D721Med (cell line): ENCODE measurements at places on chromosomes 2 and 18.
A peak's percentile ranks its signal among the peaks of the same experiment; 100 is the strongest.

DNA sequence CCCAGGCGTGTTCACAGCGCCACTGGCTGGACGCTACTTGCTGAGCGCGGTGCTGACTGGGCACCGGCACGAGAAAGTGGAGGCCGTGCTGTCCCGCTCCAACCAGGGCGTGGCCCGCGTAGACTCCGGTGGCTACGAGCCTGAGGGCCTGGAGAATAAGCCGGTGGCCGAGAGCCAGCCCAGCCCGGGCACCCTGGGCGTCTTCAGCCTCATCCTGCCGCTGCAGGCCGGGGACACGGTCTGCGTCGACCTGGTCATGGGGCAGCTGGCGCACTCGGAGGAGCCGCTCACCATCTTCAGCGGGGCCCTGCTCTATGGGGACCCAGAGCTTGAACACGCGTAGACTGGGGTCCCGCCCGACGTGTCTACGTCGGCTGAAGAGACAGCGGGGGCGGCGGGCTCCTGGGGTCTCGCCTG, 891 bp upstream of the KHK start:
- peak; percentile 69 for DNase-seq

- DNase-seq, result no peak
Observed at GRCh38 chr2:43488737-43489136, 107.1 kb downstream of the THADA start.

GRCh38 chr2:10381997-10382353, 66.2 kb downstream of the ODC1 start:
- DNase-seq, result no peak

- no peak for DNase-seq
Observed at GRCh38 chr2:8203364-8203763, 478.5 kb upstream of the ID2 start.

DNA sequence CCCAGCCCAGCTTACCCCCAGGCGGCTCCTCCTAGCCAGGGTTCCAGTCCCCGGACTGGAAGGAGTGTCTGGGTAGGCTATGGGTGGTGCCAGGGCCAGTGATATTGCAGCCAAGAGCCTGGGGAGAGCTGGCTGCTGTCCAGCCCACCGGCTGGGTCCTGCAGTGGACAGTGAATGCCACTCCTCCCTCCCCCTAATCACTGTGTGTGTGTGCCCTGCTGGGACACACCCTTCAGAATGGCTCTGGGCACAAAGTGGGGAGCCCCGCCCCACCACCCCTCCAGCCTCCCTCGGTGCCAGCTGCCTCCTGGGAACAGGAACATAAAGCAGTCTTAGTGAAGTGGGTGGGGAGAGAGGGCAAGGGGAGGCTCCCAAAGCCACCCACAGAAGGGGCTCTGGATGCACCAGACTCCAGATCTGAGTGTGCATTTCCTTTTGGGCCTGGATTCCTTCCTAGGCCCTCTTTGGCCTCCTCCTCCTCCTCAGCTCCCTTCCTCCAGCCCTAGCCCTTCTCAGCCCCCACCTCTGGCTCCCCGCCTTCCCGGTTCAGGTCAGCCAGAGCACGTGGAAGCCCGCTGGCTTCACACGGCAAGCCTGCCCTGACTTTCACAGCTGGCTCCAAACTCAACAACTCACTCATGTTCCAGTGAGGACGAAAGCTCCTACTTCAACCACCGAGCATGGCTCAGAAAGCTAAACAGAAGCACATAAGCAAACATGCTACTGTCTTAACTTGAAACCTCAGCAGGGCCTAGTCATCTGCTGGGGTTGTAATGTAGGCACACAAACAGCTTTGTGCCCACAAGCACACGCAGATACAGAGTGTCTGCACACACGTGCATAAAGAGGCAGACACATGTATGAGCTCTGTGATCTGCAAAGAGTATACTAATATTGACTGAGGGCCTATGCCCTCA, 209.2 kb upstream of the SMAD2 start:
- no peak for DNase-seq

DNA sequence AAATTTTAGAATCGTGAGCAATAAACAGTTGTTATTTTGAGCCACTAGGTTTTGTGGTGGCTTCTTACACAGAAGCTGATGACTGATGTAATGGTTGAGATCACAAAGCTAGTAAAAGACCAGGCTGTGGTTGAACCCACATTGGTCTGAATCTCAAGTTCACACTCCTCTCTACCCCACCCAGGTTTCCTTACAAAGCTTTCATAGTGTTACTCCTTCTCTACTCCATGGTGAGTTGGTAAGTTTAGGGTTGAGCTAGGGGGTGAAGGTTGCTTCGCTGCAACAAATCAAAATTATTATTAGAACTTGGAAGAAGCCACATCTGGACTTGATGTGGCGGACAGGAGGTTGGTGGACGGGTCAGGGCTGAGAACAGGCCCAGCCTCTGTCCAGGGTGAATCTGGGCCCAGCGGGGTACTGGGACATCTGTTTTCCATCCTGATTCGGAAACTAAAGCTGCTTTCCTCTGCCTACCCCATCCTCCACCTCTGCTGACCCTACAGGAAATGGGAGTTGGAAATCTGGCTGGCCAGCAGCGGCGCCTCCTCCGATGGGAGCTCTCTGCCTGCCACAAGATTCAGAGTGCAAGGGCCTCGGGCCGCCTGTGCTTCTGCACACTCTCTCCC, 86.3 kb downstream of the ZFP36L2 start:
- DNase-seq, result no peak

DNA sequence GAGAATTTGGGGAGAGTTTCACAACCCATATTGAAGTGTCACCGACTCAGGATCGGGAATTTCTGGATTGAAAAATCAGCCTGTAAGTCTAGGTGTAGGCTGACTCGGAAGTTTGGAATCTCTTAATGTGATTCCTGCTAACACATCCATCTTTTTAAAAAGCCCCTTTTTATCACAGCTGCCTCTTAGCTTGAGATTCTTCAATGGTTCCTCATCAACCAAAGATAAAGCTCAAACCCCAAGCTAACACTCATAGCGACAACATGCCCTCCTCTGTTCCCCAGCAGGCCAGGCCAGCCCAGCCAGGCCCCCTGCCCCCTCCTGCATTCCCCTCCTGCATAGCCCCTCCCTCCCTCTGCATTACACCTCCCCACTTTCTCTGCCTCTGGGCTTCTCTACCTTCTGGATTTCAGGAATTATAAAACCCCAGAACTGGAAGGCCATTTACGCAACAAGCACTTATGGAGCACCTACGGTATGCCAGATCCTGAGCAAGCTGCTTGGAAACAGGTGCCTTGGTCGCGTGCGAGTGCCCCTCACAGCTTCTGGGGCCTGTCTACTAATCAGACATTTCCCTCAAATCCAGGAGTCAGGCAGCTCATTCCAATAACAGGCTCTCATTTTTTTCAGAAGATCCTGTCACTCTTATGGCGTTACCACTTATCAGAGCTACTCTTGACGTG, 63.4 kb downstream of the EMX1 start:
- DNase-seq, result no peak

GRCh38 chr2:883803-884748, 66.6 kb upstream of the SNTG2 start:
- no peak for DNase-seq

GRCh38 chr2:100394111-100394641, 23.3 kb downstream of the CHST10 start:
- DNase-seq, result no peak

- no peak for DNase-seq
Observed at GRCh38 chr2:144229296-144229695, 290.6 kb downstream of the ZEB2 start.

DNA sequence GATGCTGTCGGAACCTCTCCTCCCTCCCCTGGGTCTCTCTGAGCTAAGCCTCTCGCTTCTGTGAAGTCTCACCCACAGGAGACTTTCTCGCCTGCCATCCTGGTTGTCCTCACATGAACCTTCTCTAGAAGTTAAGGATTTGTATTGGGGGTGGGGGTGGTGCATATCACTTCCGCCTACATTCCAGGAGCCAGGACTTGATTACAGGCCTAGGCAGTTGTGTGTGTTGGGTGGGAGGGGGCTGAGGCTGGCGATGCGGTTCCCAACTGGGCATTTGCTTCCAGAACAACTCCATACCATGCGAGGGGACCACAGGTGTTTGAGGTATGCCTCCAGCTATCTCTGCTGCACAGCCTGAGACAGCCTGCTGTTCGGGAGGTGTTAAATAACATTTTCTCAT, 56.8 kb upstream of the MGAT4A start:
- no peak for DNase-seq

DNA sequence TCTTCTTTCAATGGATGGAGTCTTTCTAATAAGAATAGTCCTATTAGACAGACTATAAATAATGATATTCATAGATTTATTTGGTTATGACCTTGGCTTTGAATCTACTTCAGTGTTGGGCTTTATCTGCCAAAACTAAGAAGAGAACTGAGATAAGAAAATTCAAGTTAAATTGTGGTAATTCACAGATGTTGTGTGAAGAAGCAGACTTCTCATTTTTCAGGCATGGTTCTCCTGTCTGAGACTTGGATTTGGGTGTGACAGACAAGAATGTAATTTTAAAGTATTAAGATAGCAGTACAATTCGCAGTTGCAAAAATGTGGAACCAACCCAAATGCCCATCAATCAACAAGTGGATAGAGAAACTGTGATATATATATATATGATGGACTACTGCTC, 124.7 kb downstream of the QPCT start:
- no peak for DNase-seq

GRCh38 chr18:49322765-49323490, 137.5 kb downstream of the DYM start:
- DNase-seq, result no peak

GRCh38 chr2:137348301-137348700, 583.0 kb downstream of the THSD7B start:
- DNase-seq, result no peak

- no peak for DNase-seq
Observed at GRCh38 chr2:219417374-219417773, 803 bp upstream of the DES start.

DNA sequence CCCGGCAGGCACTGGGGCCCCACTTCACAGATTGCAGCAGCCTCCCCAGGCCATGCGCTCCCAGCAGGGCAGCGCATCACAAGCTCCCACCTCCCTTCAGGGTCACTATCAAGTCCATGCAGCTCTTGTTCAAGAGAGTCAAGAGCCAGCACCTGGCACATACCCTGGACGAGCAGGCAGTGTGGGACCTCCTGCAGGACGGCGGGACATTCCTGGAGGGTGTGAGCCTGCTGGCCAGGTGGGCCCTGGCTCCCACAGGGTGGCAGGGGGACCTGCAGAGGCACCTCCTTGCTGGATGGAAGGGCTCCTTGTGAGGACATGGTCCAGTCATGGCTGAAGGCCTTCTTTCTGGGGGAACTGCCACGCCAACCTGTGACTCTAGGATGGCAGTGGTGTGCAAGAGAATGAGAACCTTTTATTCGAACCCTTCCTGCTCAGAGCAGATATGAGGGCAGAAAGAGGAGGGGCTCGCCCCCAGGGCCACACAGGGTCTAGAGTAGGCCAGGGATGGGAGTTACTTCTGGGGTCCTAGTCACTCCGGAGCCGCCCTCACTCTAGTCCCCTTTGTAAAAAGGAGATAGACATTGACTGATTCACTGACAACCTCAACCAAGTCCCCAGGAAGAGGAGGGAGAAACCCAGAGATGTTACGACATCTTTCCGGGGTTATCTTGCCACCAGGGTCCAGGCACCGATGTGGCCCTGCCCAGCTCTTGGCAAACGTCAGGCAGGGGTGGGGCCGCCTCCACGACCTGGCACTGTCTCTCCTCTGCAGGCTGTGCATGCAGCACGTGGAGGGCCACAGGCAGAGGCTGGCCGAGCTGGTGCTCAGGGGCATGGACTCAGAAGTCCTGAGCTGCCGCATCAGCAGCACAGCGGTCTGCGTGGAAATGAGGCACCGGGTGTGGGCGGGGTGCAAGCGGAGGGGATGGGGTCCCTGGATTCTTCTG, 31.3 kb downstream of the HJURP start:
- no peak for DNase-seq

- no peak for DNase-seq
Observed at GRCh38 chr2:119827866-119828507, 68.3 kb downstream of the PTPN4 start.

DNA sequence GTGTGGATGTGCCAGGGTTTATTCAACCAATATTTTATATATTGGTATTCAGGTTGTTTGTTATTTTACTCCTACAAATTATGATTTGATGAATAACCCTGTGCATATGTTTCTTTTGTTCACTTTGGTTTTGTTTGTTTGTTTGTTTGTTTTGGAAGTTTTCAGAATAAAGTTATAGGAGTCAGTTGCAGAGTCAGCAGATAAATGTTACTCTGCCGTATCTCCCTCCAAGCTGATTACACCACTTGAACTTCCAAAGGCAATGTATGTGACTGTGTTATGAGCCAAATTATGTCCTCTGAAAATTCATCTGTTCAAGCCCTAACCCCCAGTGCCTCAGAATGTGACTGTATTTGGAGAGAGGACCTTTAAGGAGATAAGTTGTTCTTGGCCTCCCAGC, 497.5 kb downstream of the TNS1 start:
- no peak for DNase-seq

GRCh38 chr2:174965551-174965950, 39.6 kb downstream of the CHN1 start:
- no peak for DNase-seq

GRCh38 chr2:7270011-7270431, 352.8 kb downstream of the RNF144A start:
- DNase-seq, result no peak

DNA sequence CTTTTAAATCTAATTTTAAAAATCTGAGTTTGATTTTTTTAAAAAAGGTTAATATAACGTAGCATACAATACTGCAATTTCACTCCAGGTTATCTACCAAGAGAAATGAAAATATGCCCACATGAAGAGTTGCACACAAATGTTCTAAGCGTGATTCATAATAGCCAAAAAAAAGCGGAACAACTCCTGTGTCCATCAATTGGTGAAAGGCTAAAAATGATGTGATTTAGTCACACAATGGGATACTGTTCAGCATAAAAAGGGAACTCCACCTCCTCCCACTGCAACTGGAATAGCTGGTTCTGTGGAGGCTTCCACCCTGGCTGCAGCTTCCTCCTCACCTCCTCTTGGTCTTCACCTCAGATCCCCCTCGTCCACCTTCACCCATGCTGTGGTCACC, 132.8 kb downstream of the PIK3C3 start:
- no peak for DNase-seq

- no peak for DNase-seq
Observed at GRCh38 chr18:3546106-3546505, 96.1 kb downstream of the TGIF1 start.

- no peak for DNase-seq
Observed at GRCh38 chr2:128442053-128442751, 123.5 kb upstream of the HS6ST1 start.

- DNase-seq, result no peak
Observed at GRCh38 chr2:36376992-36377738, 21.6 kb downstream of the CRIM1 start.

DNA sequence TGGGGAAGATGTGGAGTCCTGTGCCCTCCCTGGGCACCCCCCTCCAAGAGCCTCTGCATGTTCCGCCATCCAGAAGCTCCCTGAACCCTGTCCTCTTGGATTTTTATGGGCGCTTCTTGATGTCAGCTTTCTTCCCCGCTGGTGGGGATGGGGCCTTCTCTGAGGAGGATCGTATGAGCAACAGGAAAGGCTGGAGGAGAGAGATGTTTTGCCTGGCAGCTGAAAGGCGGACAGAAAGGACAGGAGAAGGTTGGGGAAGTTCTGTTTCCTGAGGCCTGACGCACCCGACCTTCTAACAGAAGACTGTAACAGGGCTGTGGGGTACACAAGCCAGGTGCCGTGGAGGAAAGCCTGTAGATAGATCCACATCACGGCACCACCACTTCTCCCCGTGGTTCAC, 238.8 kb downstream of the LDLRAD4 start:
- no peak for DNase-seq

- DNase-seq, result no peak
Observed at GRCh38 chr2:102143450-102143985, 972 bp downstream of the IL1R1 start.

GRCh38 chr2:126908721-126909177, 10.1 kb downstream of the TEX51 start:
- no peak for DNase-seq

- no peak for DNase-seq
Observed at GRCh38 chr2:9752441-9753275, 90.6 kb upstream of the TAF1B start.
